Activated T-helper 1 cell treated with anti-CD3 and anti-CD28 coated beads, Interleukin-12 subunit alpha, Interleukin-12 subunit beta, Interleukin-2, Interleukin-4 antibody, amounts not matched to agents 30 ng/mL and 10 ng/mL and 1 ng/mL, durations not matched to agents 14 hours and 24 hours and 36 hours (primary cell): ENCODE measurements at places on chromosomes 5 and 9.

DNA sequence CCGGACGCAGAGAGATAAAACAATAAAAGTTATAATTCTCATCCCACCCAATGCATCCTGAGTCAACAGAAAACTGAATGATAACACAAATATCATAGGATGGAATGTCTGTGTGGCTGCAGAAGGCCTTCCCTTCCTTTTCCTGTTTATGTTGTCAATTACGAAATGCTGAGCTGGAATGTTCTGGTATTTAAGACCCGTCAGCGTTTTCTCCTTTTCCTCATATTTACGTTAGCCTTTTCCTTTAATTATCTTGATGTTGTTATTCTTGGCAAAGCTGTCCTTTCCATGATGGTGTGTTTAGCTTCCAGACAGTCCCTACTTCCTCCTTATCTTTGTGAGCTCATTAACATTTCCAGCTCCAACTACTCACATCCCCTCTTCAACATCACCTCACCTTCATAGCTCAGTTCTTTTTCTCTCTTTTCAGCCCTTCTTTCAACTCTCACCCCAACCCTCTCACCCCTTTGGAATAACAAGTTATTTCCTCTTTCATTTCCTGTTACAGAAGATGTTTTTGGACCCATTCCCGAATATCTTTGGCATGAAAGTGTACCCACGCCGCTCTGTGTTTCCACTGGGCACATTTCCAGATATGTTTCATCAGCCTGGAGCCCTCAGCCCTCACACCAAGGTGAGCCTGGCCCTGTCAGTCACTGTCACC is 221.6 kb downstream of the NR2F1-AS1 start:
- H3K4me1 ChIP-seq: no peaks in the 10 kb centered on the region
- no peaks in the 10 kb centered on the region for H3K36me3 ChIP-seq
- no peak for DNase-seq
- no peak overlapping the region for H3K4me3 ChIP-seq

GRCh38 chr5:168796000-168796399 is 216.8 kb upstream of the PANK3 start:
- H3K4me1 ChIP-seq: peaks cover 43% of the 10 kb centered on the region
- no peak overlapping the region for H3K4me3 ChIP-seq
- H3K36me3 ChIP-seq: no peaks in the 10 kb centered on the region
- no peaks in the 10 kb centered on the region for H3K27me3 ChIP-seq
- no peak overlapping the region for H3K27ac ChIP-seq
- no peak for DNase-seq

DNA sequence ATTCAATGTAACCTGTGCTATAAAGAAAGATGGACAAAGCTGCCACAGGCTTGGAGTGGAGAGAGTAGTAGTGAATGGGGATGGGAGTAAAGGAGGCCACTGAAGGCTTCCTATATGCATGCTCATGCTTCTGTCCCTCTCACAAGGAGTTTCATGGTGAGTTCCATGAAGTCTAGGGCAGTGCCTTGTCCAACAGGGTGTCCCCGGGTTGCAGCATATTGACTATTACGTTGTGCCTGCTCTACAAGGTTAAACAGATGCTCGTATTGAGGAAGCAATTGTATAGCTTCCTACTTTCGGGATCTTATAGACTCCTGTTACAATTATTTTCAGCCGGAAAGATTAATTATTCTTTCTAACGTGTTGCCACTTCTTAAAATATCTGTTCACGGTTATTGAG is 129.1 kb upstream of the PIK3R1 start:
- H3K27me3 ChIP-seq: peaks cover 3% of the 10 kb centered on the region
- DNase-seq: no peak
- no peak overlapping the region for H3K4me3 ChIP-seq
- no peaks in the 10 kb centered on the region for H3K4me1 ChIP-seq
- H3K27ac ChIP-seq: no peak overlapping the region

DNA sequence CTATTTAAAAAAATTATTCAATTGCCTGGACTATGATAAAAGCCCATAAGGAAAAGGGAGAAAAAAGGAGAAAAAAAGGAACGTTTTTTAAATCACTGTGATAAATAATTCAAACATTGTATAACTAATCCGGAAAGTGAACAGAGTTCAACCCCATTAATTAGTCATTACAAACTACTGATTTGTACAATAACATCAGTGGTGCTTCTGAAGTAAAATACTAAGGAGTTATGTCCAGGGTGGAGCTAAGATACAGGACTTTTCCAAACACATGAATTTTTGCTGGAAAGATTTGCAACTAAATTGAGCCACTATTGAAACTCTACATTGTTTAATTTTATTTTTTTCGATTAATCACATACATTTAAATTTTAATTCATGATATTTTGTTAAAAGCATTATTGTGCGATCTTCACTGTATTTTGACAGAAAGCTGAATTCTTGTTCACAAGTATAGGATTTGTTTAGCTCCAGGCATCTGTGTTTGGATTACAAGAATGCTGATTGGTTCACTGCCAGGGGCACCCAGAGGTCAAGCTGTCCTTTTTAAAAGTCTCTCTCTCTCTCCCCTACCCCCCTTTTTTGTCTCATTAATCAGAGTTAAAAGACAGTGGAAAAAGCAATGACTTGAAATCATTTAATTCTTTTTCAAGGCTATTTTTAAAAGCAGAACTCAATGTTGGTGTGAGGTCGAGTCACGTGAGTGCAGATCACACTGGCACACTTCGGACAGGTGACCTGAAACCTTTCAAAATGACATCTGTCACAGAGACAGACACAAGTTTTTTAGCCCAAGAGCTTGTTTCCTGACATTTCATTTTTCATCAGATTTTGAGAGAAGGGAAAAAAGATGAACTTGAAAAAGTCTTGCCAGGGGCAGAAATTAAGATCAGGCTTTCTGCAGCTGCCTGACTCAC is 387.3 kb downstream of the NR2F1-AS1 start:
- no peaks in the 10 kb centered on the region for H3K36me3 ChIP-seq
- no peaks in the 10 kb centered on the region for H3K27me3 ChIP-seq
- H3K4me1 ChIP-seq: no peaks in the 10 kb centered on the region
- H3K4me3 ChIP-seq: no peak overlapping the region

- H3K4me1 ChIP-seq: no peaks in the 10 kb centered on the region
- H3K36me3 ChIP-seq: no peaks in the 10 kb centered on the region
- H3K27me3 ChIP-seq: no peaks in the 10 kb centered on the region
- DNase-seq: no peak
Measured at GRCh38 chr5:163604013-163604412, 98.6 kb downstream of the MAT2B start.

DNA sequence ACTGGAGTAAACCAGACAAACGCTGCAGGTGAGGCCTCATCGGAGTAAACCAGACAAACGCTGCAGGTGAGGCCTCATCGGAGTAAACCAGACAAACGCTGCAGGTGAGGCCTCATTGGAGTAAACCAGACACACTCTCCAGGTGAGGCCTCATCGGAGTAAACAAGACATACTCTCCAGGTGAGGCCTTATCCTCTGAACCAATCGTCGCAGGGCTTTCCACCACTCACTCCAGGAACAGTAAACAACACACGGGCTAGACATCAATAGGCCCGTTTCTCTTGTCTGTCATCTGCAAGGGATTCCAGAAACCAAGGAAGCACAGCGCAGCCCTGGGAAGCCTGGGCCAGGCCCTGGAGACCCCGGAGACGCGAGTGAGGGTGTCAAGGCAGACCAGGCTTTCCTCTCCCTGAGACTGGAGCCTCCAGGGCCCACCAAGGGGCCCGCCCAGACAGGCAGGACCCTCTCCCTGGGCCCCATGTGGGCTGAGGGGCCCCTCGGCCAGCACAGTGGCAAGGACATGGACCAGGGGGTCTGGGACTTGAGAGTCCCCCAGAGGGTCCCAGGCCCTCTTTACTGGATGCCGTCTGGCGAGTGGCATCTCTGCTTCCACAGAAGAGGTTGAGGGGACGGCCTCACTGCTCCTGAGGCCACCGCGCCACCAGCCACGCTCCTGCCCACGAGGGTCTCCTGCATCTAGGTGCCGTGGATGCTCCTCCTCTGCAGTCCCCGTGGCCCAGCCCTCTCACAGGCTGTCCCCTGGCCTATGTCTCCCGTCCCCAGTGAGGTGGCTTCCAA is 26.4 kb upstream of the NSMF start:
- peaks cover 12% of the 10 kb centered on the region for H3K4me1 ChIP-seq
- DNase-seq: no peak
- H3K4me3 ChIP-seq: no peak overlapping the region
- H3K27ac ChIP-seq: no peak overlapping the region
- no peaks in the 10 kb centered on the region for H3K27me3 ChIP-seq

DNA sequence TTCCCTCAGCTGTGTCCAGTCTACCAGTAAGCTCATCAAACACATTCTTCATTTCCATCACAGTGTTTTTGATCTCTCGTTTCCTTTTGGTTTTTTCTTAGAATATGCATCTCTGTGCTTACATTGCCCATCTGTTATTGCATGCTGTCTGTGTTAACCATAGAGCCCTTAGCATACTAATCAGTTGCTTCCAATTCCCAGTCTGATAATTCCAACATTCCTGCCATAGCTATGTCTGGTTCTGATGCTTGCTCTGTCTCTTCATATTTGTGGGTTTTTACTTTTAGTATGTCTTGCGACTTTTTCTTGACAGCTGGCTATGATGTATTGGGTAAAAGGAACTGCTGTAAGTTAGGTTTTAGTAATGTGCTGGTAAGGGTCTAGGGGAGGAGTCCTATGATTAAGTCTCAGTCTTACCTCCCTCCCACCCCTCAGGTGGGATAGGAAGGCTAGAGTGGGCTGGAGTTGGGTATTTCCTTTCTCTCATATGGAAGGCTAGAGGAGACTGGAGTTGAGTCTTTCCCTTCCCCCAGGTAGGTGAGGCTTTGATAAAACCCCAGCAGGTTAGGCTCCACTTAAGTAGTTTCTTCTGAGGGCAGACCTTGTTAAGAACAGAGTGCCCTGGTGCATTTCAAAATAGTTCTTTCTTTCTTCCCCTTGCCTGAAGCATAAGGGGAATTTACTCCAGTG is 99.1 kb upstream of the RASGRF2 start:
- H3K27me3 ChIP-seq: no peaks in the 10 kb centered on the region
- H3K4me3 ChIP-seq: no peak overlapping the region
- H3K36me3 ChIP-seq: peaks cover 46% of the 10 kb centered on the region
- DNase-seq: no peak

DNA sequence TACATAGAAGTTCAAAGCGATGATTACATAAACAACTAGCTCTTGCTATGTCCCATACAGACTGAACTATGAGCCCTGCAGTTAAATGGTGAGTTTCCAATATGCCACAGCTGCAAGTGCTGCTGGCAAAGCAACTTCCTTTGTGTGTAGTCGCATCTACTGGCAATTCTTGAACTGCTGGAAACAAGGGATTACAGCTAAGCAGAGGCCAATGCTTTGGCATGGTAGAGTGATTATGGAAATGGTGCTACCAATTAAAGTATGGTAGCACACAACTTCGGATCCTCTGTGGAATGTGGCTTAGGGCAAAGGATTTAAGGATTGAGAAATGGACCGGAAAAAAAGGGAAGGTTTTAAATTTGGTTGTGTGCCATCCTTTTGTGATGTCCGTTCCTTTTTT is 856.6 kb downstream of the MAT2B start:
- no peaks in the 10 kb centered on the region for H3K36me3 ChIP-seq
- no peak overlapping the region for H3K4me3 ChIP-seq
- no peak overlapping the region for H3K27ac ChIP-seq
- H3K27me3 ChIP-seq: no peaks in the 10 kb centered on the region
- no peaks in the 10 kb centered on the region for H3K4me1 ChIP-seq
- no peak for DNase-seq

DNA sequence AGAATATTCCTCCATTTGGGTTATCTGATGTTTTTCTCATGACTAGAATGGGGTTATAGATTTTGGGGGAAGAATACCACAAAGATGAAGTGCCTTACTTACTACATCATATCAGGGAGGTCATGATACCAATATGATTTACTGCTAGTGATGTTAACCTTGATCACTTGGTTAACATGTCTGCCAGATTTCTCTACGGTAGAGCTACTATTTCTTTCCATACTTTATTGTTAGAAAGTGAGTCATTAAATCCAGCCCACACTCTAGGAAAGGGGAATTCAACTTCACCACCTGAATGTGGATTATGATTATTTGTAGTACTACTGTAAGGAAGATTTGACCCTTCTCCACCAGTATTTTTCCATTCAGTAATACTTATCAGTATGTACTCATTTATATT is 64.7 kb downstream of the UBE2R2 start:
- H3K27me3 ChIP-seq: no peaks in the 10 kb centered on the region
- no peak for DNase-seq
- H3K4me3 ChIP-seq: peak overlapping the region; percentile 45
- peak overlapping the region; percentile 91 for H3K27ac ChIP-seq
- peaks cover 3% of the 10 kb centered on the region for H3K36me3 ChIP-seq

- DNase-seq: no peak
- peaks cover 7% of the 10 kb centered on the region for H3K27me3 ChIP-seq
- no peak overlapping the region for H3K27ac ChIP-seq
- no peak overlapping the region for H3K4me3 ChIP-seq
- no peaks in the 10 kb centered on the region for H3K4me1 ChIP-seq
- no peaks in the 10 kb centered on the region for H3K36me3 ChIP-seq
Measured at GRCh38 chr5:140576776-140577201, 12.2 kb downstream of the SLC35A4 start.

DNA sequence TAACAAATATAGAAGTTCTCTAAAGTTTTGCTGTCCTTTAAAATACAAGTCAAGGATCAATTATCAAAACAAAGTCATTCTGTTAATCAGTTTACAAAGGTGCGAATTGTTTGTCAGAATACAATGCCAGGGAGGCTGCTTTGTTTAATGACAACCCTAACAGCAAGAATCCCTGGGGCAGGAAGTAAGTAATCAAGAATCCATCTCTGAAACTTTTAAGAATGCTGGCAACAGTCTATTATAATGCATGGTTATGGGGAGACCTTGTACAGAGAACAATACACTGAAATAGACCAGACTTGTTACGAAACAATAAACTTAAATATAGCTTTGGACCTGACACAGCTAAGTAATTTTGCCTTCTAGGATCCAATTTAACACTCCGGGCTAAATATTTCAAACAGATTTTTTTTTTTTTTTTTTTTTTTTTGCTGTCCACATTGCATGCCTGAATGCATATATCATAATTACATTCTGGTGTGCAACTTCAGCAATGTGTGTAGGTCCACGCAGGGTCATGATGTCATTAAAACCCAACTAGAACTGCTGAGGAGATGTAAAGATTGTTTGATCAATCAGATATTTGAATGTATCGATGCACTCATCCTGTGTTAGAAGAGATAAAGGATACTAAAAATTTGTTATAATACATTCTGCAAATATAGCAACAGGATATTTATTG is 421.3 kb downstream of the CETN3 start:
- H3K4me3 ChIP-seq: no peak overlapping the region
- H3K27me3 ChIP-seq: no peaks in the 10 kb centered on the region
- no peaks in the 10 kb centered on the region for H3K4me1 ChIP-seq

- peaks cover 29% of the 10 kb centered on the region for H3K27me3 ChIP-seq
- peaks cover 8% of the 10 kb centered on the region for H3K4me1 ChIP-seq
- DNase-seq: no peak
- no peak overlapping the region for H3K4me3 ChIP-seq
- H3K27ac ChIP-seq: no peak overlapping the region
Measured at GRCh38 chr5:58455066-58455465, 4.8 kb downstream of the PLK2 start.

- no peaks in the 10 kb centered on the region for H3K36me3 ChIP-seq
- H3K27me3 ChIP-seq: no peaks in the 10 kb centered on the region
- no peaks in the 10 kb centered on the region for H3K4me1 ChIP-seq
- no peak for DNase-seq
Measured at GRCh38 chr5:79590396-79590999, 21.7 kb upstream of the TENT2 start.

- no peak overlapping the region for H3K4me3 ChIP-seq
- no peak for DNase-seq
- H3K27ac ChIP-seq: no peak overlapping the region
- no peaks in the 10 kb centered on the region for H3K27me3 ChIP-seq
- no peaks in the 10 kb centered on the region for H3K4me1 ChIP-seq
- peaks cover 12% of the 10 kb centered on the region for H3K36me3 ChIP-seq
Measured at GRCh38 chr5:102875721-102876123, 120.6 kb downstream of the PAM start.
